ENCODE measurements at places on chromosomes 2 and 18.

- DNase-seq: no peak
These were observed 233.3 kb downstream of the FHOD3 start for GRCh38 chr18:36530676-36531405.

GRCh38 chr2:171407030-171407675 lies 26.6 kb downstream of the METTL8 start:
- no peak for DNase-seq

GRCh38 chr2:204863336-204863735 lies 318.1 kb downstream of the PARD3B start:
- no peak for DNase-seq

DNA sequence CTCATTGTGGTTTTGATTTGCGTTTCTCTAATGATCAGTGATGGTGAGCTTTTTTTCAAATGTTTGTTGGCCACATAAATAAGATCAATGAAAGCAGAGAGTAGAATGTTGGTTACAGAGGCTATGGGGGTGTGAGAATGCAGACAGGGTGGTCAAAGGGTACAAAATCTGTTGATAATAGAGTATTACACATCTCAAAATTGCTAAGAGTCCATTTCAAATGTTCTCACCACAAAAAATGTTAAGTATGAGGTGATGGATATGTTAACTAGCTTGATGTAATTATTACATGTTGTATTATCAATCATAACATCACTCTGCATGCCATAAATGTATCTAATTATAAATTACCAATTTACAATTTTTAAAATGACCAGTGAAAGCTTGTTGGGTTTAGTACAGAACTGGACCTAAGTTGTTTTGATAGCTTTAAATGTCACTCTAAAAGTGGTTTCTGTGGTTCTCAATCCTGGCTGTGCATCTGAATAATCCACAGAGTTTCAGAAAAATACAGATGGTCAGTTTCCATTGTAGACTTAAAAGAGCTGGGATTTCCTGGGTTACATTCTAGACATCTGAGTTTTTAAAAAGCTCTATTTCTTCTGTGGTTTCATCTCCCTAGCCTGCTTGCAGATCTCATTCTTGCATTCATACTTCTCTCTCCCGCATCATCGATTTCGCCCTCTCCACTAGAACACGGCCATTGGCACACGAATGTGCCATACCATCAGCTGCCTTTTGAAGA lies 286.0 kb upstream of the LYPD1 start:
- no peak for DNase-seq
